Muscle of back (tissue), 13 donors: ENCODE measurements at places on chromosomes 2 and 18. TPM values are rescaled to one million over a fixed set of nuclear protein-coding genes. Genes with fewer than 3 reads are reported as not detected.

- no peak for DNase-seq
Observed at GRCh38 chr2:179037807-179038206, 12.1 kb downstream of the CCDC141 start.

DNA sequence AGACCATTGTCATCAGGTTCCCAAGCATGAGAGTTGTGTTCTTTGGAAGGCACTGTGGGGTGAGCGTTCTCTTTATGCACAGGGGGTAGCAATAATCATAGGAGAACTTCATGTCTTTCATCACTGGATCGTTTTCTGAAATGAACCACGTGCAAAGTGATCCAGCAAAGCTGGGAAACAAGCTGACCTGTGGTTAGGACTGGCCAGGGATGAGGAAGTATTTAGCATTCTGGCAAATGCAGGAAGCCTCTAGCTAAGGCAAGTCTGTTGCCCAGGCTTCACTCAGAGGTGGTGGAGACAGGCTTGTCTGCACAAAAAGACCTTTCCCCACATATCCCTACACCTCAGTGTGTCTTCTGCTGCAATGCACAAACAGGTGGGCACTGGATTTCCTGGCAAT is 58.6 kb downstream of the MMADHC start:
- no peak for DNase-seq

DNA sequence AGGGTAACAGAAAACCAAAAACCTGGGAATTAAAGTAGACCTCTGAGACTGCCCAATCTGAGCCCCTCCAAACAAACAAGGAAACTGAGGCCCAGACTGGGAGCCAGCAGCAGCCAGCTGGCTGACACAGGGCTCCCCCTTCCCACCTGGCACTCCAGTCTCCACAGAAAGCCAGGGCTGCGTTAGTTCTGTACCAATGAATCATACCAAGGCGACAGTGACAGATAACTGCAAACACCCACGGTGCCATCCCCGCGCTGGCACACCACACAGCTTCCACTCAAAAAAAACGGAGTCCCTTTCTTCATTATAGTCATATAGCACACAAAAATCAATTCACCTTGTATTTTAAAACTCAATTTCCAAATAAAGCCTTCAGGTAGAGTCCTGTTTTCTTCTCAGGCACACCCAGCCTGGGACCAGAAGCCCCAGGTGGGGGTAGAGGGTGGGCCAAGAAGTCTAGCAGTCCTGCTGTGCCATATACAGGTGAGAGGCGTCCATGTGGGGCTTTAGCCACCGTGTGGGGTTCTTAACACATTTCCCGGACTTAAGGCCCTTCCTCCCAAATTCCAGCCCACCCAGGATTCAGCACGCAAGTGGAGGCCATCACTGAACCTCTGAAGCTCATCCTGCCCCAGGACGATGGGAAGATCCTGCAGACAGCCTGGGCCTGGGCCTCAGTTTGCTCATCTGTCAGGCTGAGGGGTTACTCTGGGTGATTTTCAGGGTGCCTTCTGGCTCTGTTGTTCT is 1.2 kb downstream of the PER2 start:
- DNase-seq: no peak

GRCh38 chr2:232329716-232330067 is 48.9 kb upstream of the ALPP start:
- no peak for DNase-seq

- DNase-seq: no peak
Observed at GRCh38 chr2:102158011-102158755, 15.6 kb downstream of the IL1R1 start.

- DNase-seq: no peak
Observed at GRCh38 chr2:196073521-196073920, 4.9 kb upstream of the DNAH7 start.

DNA sequence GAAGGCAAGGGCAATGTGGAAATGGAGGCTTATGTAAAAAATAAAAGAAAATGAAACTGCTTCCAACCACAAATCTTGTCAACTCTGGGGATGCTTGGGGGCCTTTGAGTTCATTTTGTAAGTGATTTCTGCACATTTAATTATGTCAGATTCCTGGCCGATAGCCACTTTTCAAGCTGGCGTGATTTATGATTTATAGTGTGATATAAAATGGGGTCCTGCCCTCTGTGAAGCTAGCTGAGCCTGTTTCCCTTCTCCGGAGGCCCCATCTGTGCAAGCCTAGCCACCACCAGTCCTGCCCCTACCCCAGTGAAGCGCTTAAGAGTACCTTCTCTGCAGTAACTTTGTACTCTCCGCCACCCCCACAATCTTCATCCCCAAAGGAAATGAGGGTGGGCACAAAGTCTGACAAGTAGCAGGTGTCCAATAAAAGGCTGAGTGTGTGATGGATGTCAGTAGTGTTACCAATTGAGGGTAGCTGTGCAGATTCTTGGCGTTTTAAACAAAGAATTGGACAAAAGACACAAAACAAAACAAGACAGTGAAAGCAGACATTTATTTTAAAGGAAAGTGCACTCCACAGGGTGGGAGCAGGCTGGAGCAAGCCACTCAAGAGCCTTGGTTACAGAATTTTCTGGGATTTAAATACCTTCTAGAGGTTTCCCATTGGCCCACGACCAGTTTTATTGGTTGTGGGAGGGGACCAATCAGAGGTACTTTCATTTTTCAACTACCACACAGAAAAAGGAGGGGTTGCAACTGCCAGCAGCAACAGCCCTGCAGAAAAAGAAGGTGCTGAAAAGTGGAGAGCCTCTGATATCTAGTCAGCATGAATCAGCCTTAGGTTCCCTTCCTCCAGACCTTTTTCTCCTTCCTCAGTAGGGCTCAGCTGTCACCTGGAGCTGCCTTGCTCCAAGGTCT is 39.0 kb upstream of the SIX3 start:
- DNase-seq: no peak

DNA sequence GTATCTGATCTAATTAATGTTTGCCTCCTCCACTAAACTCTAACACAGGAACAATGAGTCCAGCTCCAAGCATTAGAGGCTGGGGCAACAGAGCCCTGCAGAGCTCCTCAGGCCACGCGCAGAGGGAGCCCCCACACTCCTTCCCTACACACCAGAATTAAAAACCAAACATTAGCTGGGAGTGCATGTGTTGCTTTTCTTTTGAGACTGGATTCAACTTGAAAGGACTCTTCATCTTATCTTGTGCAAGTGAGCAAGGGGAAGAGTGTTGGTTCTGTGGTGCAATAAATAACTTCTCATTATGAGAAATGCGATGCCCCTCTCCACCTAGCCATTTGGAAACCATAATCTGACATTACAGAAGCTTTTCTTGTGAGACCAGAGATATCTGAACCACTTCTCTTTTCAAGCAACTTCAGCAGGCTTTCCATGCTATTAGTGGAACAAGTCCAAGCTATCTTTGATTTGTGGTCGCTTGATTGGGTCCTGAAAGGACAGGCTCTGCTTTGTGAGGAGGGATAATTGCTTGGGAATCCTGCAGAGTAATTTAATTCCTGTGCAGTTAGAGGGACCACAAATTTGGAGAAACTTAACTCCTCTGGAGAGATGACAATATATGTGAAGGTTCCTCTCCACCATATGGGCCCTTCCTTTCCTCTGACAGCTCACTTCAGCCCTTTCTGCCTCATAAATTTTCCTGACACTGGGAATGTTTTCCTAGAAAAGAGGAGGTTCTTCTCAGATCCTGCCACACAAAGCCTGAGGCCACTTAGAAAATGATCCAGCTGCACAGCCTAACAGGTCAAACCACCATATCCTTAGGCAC is 112.5 kb downstream of the ATL2 start:
- DNase-seq: no peak

Gene CCBE1
- polyA plus RNA-seq: 3.6 TPM

Gene AQP12B
- 1.6 TPM for polyA plus RNA-seq

Gene REEP1
- 41.1 TPM for polyA plus RNA-seq

Gene TUBB6
- 241 TPM for polyA plus RNA-seq

Gene GPR75
- polyA plus RNA-seq: 1.3 TPM

Gene HADHB
- 115 TPM for polyA plus RNA-seq
